ENCODE measurements at places on chromosomes 2 and 18.

DNA sequence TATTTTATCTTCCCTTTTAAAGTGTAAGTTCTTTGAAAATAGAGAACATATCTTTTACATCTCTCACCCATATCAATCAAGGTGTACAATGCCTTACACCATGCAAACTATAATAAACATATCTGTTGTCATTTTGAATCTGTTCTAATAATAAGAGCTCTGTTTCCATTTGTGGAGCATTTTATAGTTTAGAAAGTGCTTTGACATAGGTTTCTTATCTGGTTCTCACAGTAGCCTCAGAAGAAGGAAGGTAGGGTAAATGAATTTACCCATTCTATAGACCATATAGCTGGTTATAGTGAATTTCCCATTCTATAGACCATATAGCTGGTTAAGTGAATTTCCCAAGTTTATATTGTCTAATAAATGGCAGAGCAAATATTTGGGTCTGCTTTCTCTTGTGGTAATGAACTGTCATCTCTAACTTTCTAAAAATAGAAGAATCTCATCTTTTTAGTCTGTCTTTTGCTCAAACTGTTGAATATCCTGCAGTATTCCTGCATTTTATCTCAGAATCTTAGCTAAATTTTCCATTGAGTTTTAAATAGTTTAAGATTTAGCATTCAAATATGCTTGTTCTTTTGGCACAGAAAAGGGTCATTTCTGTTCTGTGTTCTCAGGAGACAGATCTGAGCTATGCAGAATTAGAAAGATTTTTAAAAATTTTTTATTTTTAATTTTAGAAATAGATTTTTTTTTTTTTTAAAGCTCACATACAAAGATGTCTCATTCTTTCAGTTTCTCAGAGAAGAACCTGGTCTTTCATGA, 80.7 kb upstream of the STON1 start:
- DNase-seq = no peak

DNA sequence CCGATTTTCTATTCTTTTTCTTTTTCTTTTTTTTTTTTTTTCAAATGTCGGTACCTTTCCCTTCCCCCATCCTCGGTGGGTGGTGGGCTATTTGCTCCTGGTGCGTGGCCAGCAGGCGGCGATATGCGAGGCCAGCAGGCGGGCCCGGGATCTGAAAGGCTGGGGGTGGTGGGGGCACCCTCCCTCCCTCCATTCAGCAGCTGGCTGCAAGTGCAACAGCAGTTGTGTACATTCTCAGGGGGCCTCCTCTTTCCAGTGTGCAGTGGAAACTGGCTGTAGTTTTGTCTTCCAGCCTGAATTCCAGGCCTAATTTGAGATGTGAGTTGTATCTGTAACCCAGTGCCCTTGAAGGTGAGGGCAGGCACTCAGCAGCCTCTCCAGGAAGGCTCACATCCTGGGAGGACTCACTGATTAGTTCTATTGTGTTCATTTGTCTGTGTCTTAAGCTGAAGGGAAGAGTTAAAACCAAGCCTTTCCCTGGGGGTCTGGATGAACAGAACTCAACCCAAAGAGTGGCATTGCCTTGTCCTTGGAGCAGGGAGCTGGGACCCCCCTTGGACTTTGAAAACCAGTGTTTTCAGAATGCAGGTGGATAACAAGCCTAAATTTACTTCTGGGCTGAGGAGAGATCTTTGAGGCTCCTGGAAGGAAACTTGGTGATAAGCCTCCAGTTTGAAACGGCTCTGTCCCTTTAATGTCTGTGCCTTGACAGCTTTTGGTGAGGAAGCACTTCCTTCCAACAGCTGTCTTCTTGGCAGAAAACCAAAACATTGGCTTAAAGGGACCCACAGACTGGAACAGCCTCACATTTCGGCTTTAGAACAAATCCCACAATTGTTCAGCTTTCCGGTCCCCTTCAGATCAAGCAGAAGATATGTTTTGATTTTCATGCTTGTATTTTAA, 3.3 kb downstream of the MYCN start:
- peak; percentile 37 for DNase-seq

- DNase-seq = peak; percentile 50
Observed at GRCh38 chr18:13175754-13176210, 42.8 kb upstream of the LDLRAD4 start.

DNA sequence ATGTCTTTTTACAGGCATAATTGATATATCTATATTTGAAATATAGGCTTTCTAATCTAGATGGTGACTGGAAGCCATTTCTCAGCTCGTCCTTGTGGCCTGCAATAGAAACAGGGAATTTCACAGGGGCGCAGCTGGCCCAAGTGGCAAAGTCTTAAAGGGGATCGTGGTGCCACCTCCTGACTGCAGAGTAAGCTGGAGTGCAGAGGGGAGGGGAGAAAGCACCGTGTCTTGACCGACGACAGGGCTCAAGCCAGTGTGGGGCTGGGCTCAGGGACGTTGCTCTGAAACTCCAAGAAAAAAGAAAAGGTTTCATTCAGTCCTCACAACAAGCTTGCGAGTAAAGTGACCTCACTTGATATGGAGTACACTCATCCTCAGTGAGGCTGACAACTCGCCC, 255.1 kb downstream of the DCDC2C start:
- no peak for DNase-seq

GRCh38 chr2:132733094-132733493, 63.1 kb upstream of the LYPD1 start:
- no peak for DNase-seq

DNA sequence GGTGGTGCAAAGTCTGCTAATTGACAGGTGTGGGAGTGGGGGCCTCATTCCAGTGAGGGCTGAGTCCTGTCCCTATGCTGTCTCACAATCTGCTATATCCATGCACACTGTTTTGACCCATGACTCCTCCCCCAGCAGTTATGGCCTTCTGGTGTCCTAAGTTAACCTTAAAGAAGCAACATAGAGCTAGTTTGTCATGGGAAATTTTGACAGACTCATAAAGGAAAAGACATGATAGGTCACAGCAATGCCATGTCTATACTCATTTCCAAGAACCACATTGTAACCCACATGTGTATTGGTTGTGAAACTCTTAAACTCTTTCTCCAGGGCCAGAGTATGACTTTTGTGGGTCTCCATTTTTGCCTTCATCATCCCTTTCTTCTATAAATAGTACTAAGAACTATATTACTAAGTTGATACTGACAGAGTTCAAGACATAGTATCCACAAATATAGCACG, 78.2 kb upstream of the SLC1A4 start:
- DNase-seq = peak; percentile 68

DNA sequence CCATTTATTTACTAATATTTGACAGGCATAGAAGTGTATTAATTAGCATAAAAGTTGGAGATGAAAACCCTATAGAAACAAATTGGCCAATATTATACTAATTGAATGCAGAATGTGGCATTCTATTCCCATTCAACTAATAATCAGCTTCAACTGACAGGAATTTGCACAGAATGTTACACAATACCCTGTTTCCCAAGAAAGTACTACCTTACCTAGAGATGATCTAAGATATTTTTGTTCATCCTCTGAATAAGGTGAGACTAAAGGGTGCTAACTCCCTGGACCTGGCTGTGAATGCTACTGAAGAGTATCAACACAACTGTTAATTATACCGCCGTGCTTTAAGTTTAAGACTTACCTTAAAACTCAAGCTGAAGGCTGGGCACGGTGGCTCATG, 28.9 kb downstream of the CEP68 start:
- DNase-seq = no peak

GRCh38 chr18:53883771-53884170, 340.7 kb downstream of the MBD2 start:
- DNase-seq = no peak

DNA sequence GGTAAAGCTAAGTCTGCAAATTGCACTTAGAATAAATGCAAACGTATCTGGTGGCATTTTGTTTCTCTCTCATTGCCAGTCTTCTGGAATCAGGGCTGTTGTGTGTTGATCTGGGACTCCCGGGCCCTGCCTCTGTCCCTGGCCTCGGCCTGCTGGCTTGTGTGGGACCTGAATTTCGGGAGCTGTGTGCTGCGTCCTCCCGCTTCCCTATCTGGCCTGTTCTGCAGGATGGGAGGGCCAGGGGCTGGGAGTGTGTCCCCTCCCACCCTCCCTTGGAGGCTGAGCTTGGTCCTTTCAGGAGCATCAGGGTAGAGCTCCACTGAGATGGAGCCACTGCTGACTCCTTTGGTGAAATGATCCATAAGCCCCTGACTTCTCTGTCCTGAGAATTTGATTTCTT, 118.5 kb downstream of the ACKR3 start:
- DNase-seq = no peak

DNA sequence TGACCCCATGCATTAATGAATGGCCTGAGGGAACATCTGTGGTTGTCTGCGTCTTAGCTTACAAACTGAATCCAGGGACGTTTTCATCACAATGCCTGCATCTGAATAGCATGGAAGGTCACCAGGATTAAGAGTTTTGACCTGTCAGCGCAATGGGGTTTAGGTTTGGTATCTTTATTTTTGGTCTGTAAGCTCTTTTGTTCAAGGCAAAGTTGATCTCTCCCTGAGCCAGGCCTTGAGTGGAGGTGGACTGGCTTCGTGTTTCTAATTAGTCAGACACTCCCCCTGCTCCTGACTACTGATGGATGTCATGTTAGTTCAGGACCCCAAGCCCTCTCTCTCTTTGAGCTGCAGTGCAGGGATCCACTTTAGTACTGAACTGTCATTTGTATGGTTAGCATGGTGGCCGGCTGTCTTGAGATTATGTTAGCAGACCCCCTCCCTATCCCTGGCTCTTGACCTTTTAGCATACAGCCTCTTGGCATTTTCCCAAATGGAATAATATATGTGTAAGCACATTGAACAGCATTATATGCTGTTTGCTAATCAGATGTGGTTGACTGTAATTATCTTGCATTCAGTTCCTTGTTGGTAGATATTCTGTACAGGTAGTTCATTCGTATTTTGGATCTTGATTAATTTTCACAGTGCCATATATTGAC, 59.2 kb downstream of the LYPD6 start:
- no peak for DNase-seq

- no peak for DNase-seq
Observed at GRCh38 chr2:4291430-4291829, 588.1 kb downstream of the DCDC2C start.

GRCh38 chr2:134146620-134147019, 107.3 kb upstream of the MGAT5 start:
- no peak for DNase-seq

DNA sequence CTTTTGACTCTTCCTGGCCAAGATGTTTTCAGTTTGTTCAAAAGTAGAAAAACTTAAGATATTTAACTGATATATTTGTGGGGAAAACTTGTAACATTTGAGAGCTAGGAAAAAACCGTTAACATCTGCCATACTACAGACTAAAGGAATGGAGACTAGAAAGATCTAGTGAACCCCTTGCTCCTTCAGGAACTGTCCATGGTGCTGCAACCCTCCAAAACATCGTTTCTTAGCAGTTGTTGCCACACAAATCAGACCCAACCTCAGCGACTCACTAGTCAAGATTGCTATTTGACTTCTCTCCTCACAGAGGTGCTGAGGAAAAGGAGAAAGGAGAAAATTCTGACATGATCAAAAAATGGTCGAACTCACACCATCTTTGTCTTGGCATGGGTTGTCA, 393.8 kb upstream of the LYPD1 start:
- no peak for DNase-seq

DNA sequence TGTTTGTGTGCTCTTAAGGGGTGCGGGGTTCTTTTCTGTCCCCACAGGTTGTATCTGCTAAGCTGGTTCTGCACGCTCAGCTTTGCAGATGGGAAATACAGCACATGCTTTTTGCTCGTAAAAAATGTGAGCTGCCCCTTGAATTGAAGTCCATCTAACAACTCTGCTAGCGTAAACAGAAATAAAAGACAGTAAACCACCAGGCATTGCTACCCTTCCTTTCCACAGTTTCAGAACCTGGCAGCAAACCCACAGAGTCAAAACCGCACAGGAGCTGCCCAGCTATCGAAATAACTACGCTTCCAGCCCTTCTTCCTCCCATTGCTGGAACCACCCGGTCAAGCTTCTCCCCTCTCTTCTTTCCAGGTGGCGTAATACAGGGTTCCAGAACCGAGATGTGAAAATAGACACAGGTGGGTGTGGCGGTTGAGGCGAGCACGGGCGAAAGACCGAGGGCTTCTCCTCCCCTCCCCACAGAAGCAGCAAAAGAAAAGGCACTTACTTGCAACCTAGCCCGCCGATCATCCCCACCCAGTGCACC, 479 bp downstream of the SCN9A start:
- no peak for DNase-seq

DNA sequence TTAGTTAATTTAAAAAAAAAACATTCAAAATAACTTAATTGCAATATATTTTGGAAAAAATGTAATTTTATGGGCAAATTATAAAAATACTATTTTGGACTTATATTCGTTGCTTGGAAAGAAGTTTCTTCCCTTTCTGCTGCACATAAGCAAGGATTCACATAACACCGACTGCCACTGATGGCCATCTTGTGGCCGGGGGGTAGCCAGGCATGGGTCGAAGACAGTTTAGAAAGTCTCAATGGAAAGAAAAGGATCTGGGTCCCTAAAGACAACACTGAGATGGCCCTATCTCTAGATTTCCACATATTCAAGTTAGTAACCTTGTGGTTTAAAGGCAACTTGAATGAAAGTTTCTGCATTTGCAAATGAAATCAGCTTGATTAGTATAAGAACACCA, 318.6 kb downstream of the AKAIN1 start:
- DNase-seq = no peak

- DNase-seq = no peak
Observed at GRCh38 chr2:227665189-227665940, 1.2 kb upstream of the SCYGR5 start.

DNA sequence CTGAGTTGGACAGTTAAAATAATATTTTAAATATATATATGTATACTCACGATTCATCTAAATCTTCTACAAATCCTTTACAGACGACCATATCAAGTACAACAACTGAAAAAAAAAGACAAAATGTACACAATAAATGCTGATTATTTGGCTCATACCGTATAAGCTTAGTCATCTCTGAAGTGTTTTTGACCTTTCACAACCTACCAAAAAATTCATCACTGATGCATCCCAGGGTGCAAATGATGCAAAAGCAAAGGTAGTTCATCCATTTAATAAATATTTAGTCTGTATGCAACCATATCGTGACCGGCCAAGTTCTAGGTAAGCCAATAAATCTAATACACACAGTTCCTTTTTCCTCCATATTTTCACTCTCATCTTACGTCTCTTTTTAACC, 1.1 kb downstream of the TMX3 start:
- DNase-seq = peak; percentile 11

DNA sequence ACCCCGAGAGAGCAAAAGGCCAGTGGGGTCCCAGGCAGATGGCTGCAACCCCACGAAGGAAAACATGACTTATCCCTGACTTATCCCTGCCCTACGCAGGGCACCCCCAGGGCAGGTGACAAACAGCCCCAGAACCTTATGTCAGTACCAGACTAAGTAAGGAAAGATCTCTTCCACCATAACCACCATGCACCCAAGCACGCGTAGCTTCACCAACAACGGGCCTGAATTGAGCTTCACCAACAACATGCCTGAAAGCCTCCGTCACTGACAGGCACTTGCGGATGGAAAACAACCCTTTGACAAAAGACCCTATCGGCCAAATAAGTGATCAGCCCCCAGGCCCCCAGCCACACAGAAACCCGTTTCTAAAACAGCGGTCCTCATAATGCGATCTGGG, 34.1 kb downstream of the HDAC4 start:
- DNase-seq = no peak

- DNase-seq = peak; percentile 52
Observed at GRCh38 chr2:195579776-195580555, 77.1 kb upstream of the SLC39A10 start.

- DNase-seq = no peak
Observed at GRCh38 chr2:161681046-161681445, 56.8 kb downstream of the SLC4A10 start.

- DNase-seq = no peak
Observed at GRCh38 chr18:32712860-32713259, 60.0 kb downstream of the KLHL14 start.
